ENCODE measurements at places on chromosomes 13 and 19. TPM values are rescaled to one million over a fixed set of nuclear protein-coding genes. Genes with fewer than 3 reads are reported as not detected.

MIER2 gene
- polyA plus RNA-seq = 20.3 TPM

GJB6 gene
- polyA plus RNA-seq = not detected

PLEKHF1 gene
- polyA plus RNA-seq = 8.4 TPM

ZNF77 gene
- polyA plus RNA-seq = 10.2 TPM

ALDH16A1 gene
- 33.2 TPM for polyA plus RNA-seq

URAD gene
- not detected for polyA plus RNA-seq

- DNase-seq = no peak
- no peaks in the 10 kb centered on the region for H3K27me3 ChIP-seq
- H3K27ac ChIP-seq = no peak overlapping the region
- peaks cover 3% of the 10 kb centered on the region for H3K4me1 ChIP-seq
- H3K36me3 ChIP-seq = no peaks in the 10 kb centered on the region
These were observed 59.5 kb downstream of the RAP2A start for GRCh38 chr13:97493456-97493855.

DNA sequence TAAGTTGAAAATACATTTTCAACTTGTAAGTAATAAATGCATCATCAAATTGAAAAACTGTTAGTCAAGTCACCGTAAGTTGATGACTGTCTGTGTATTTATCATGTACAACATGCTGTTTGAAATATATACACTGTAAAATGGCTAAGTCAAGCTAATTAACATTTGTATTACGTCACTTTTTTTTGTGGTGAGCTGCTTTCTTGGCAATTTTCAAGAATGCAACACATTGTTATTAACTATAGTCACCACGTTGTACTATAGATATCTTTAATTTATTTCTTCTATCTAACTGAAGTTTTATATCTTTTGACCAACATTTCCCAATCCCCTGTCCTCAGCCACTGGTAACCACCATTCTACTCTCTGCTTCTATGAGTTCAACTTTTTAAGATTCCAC lies 57.0 kb downstream of the RBM26 start:
- H3K27me3 ChIP-seq = no peaks in the 10 kb centered on the region
- H3K4me1 ChIP-seq = peaks cover 20% of the 10 kb centered on the region
- DNase-seq = no peak

- H3K4me3 ChIP-seq = no peak overlapping the region
- no peak for DNase-seq
- H3K27ac ChIP-seq = no peak overlapping the region
- H3K27me3 ChIP-seq = peaks cover 2% of the 10 kb centered on the region
- H3K4me1 ChIP-seq = peaks cover 4% of the 10 kb centered on the region
These were observed 82.6 kb upstream of the FARP1 start for GRCh38 chr13:98060282-98060681.

- peak; percentile 83 for DNase-seq
- H3K4me1 ChIP-seq = peaks cover 42% of the 10 kb centered on the region
- H3K36me3 ChIP-seq = no peaks in the 10 kb centered on the region
- peak overlapping the region; percentile 53 for H3K27ac ChIP-seq
These were observed 74.7 kb downstream of the KL start for GRCh38 chr13:33090755-33091414.

DNA sequence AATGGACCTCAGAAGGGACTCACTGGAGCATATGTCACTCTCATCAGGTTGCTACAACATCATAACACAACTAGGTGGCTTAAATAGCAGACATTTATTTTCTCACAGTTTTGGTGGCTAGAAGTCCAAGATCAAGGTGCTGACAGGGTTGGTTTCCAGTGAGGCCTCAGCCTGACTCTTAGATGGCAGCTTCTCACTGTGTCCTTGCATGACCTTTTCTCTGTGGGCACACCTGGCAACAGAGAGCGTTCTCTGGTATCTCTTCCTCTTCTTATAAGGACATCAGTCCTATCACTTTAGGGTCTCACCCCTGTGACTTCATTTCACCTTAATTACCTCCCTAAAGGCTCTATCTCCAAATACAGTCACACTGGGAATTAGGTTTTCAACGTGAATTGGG lies 74.5 kb downstream of the CYSLTR2 start:
- H3K4me3 ChIP-seq = no peak overlapping the region
- no peak for DNase-seq
- no peaks in the 10 kb centered on the region for H3K4me1 ChIP-seq
- H3K27me3 ChIP-seq = peaks cover 6% of the 10 kb centered on the region
- no peak overlapping the region for H3K27ac ChIP-seq

GRCh38 chr19:8512115-8512967 lies 1.6 kb downstream of the ZNF414 start:
- peaks cover 11% of the 10 kb centered on the region for H3K4me1 ChIP-seq
- H3K27me3 ChIP-seq = no peaks in the 10 kb centered on the region
- no peak for DNase-seq
- no peak overlapping the region for H3K4me3 ChIP-seq
- no peak overlapping the region for H3K27ac ChIP-seq

- no peak overlapping the region for H3K4me3 ChIP-seq
- H3K27ac ChIP-seq = no peak overlapping the region
- H3K36me3 ChIP-seq = no peaks in the 10 kb centered on the region
- peaks cover 5% of the 10 kb centered on the region for H3K27me3 ChIP-seq
These were observed 74.2 kb downstream of the IRS2 start for GRCh38 chr13:109712124-109712722.

GRCh38 chr19:28556371-28556770 lies 656.6 kb downstream of the UQCRFS1 start:
- H3K27ac ChIP-seq = no peak overlapping the region
- DNase-seq = no peak
- H3K27me3 ChIP-seq = no peaks in the 10 kb centered on the region

DNA sequence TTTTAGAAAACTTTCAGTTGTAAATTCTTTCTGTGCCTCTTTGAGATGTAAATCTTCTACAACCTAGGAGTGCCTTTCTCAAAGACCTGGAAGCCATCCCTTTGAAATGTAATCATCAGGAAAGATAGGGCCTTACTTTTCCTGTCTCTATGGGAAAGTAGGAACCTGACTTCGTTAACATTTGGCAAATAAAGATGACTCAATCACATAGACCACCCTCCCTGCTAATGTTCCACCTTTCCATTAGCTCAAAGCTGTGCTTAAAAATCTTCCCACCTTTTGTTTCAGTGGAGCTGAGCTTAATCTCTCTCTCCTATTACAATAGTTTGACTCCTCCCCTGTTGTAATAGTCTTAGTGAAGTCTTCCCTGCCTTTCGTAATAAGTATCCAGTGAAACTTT lies 247.7 kb downstream of the OLFM4 start:
- no peak overlapping the region for H3K4me3 ChIP-seq
- no peaks in the 10 kb centered on the region for H3K4me1 ChIP-seq
- H3K27me3 ChIP-seq = no peaks in the 10 kb centered on the region
- no peak overlapping the region for H3K27ac ChIP-seq
- no peak for DNase-seq
- H3K36me3 ChIP-seq = no peaks in the 10 kb centered on the region

DNA sequence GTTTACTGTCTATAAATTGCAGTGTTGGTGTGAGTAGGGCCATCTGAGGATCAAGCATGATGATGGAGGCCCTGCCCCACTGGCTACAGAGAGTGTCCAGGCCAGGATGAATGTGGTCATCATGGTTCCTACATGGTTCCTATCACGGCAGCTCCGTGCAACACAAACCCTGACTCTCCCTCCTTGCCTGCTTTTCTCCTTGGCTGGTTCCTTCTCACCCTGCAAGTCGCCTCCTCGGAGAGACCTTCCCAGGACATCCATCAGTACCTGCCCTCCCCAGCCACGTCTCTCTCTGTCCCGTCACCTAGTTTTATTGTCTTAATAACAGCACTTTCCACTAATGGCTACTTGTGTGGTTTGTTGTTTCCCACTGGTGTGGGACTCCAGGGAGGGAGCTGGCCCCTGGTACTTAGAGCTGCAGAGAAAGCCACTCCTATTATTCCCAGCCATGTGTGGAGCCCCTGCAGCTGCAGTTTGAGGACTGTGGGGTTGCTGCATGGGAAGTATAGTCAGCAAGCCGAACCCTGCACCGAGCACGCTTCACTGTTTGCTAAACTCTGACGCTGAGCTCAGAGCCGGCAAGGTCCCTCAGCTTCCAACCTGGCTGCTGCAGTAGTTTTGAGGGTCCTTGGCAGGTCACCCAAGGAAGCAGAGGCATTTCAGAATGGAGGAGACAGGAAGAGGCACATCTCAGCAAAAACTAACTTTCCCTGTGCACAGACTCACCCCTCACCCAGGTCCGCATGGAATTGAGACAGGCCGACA lies 146.4 kb upstream of the VSTM2B start:
- H3K4me1 ChIP-seq = no peaks in the 10 kb centered on the region
- DNase-seq = no peak
- H3K27ac ChIP-seq = no peak overlapping the region
- H3K36me3 ChIP-seq = no peaks in the 10 kb centered on the region
- H3K4me3 ChIP-seq = no peak overlapping the region

DNA sequence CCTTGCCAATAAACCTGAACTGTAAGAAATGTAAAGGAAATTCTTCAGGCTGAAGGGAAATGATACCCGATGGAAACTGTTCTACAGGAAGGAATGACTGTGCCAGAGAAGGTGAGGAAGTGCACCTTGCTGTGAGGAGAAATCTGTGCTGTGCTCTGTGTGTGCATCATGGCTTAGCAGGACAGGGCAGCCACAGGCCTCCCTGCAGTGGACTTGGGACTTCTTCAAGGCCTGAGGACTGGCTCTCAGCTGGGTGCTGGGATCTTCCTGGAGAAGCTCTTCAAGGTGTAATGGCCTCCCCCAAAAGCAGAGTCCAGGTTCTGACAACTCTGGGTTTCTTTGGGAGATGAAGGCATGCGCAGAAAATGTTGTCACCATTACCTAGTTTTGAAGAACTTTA lies 145.1 kb downstream of the UQCRFS1 start:
- DNase-seq = no peak
- H3K4me3 ChIP-seq = no peak overlapping the region
- no peaks in the 10 kb centered on the region for H3K4me1 ChIP-seq
- H3K36me3 ChIP-seq = no peaks in the 10 kb centered on the region
- H3K27me3 ChIP-seq = no peaks in the 10 kb centered on the region

DNA sequence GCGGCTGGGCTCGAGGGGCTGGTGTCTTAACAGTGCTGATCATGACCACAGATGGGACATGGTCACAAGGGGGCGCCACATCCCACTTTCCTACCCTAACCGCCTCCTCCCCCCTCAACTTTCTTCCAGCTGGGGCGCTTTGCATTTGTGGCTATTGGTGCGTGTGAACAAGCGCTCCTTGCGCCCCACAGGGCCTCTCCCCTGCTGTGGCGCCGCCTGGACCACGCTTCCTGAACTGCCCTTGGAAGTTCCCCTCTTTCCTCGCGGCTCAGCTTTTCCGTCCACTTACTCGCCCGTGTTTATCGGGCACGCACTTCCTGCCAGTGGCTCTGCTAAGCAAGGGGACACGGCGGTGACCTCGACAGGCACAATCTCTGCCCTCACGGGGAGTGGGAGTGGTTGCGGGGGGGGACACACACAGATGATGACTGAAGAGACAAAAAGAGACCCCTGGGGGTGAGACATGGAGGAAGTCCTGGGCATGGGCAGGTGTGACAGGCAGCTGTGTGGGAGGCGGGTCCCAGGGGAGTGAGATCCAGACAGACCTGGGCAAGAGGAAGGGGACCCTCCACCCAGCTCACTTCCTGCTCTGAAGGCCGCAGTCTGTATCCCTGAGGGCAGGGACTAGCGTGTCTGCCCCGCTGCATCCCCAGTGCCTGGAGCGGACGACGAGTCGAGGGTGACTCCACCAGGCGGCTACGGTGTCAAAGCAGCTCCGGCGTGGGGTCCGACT lies 40.3 kb downstream of the ZNF787 start:
- no peak overlapping the region for H3K27ac ChIP-seq
- peak; percentile 83 for DNase-seq
- H3K4me1 ChIP-seq = peaks cover 8% of the 10 kb centered on the region

- no peak overlapping the region for H3K4me3 ChIP-seq
- H3K4me1 ChIP-seq = peaks cover 42% of the 10 kb centered on the region
- H3K27ac ChIP-seq = no peak overlapping the region
These were observed 15.9 kb upstream of the EPHX3 start for GRCh38 chr19:15248106-15248505.

GRCh38 chr13:66378894-66379293 lies 851.2 kb downstream of the PCDH9 start:
- no peak for DNase-seq
- no peaks in the 10 kb centered on the region for H3K27me3 ChIP-seq
- no peaks in the 10 kb centered on the region for H3K4me1 ChIP-seq
- no peak overlapping the region for H3K27ac ChIP-seq

GRCh38 chr13:76380446-76381065 lies 505.6 kb downstream of the KCTD12 start:
- H3K27ac ChIP-seq = no peak overlapping the region
- no peak overlapping the region for H3K4me3 ChIP-seq
- no peak for DNase-seq
- no peaks in the 10 kb centered on the region for H3K27me3 ChIP-seq
- H3K36me3 ChIP-seq = no peaks in the 10 kb centered on the region

DNA sequence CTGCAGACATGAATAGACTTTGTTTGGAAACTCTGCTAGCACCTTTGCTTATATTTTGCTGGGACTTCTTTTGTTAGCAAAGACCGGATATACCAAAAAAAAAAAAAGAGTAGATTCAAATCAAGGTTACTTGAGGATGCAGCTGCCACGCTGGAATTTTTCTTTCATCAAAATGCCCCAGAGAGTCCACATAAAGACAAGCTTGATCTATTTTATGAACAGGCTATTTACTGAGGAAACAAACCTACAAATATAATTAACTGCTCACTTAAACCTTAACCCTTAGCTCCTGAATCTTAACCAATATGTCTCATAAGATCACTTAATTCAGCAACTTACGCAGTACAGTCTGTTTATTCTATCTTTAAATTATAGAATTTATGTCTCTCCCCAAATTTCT lies 27.1 kb upstream of the DOCK9 start:
- DNase-seq = peak; percentile 75
- peaks cover 39% of the 10 kb centered on the region for H3K4me1 ChIP-seq

DNA sequence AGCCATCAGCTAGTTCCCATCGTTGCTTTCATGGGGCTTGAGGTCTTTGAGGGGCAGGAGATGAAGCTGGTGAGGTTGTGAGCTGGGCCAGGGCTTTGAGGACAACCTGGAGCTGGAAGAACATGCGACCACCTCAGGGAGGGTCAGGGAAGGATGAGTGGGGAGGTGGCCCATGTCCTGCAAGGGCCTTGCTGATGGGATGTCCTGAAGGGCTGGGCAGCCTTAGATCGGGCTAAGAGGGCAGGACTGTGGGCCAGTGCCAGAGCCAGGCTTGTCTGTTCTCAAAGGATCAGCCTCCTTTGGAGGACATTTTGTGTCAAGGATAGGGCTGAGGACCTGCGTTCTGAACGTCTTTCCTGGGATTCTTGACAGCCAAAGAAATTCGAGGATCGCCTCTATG lies 10.5 kb downstream of the CYTH2 start:
- no peak for DNase-seq
- H3K4me1 ChIP-seq = peaks cover 23% of the 10 kb centered on the region
- H3K27ac ChIP-seq = no peak overlapping the region
- no peaks in the 10 kb centered on the region for H3K27me3 ChIP-seq
- no peak overlapping the region for H3K4me3 ChIP-seq
